ENCODE measurements at places on chromosomes 12 and 14. TPM values are rescaled to one million over a fixed set of nuclear protein-coding genes. Genes with fewer than 3 reads are reported as not detected.

DNA sequence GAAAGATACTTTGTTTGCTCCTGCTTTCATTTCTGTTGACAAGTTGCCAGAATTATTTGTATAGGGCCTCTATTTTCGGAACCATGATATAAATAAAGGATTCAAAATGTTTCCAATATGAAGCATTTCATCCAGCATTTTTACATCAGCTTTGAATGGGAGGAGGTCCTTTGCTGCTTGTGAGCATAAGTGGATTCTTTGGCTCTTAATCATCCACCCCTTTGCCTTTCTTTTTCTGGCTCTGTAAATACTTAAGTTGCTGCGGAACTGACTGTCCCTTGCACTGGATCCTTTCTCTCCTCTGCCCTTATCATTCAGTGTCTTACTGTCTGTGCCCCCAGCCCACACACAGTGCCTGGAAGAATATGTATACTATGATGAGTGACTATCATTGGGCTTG lies 357.3 kb upstream of the RGS6 start:
- DNase-seq: no peak

- no peak for DNase-seq
Observed at GRCh38 chr12:11719678-11720099, 70.2 kb downstream of the ETV6 start.

The ZC2HC1C gene
- polyA plus RNA-seq: 2.3 TPM

- DNase-seq: no peak
Observed at GRCh38 chr14:74620497-74620921, 8.5 kb upstream of the LTBP2 start.

GRCh38 chr12:91687052-91688017 lies 458.3 kb downstream of the BTG1 start:
- DNase-seq: no peak

The MYO1A gene
- 0.18 TPM for polyA plus RNA-seq

DNA sequence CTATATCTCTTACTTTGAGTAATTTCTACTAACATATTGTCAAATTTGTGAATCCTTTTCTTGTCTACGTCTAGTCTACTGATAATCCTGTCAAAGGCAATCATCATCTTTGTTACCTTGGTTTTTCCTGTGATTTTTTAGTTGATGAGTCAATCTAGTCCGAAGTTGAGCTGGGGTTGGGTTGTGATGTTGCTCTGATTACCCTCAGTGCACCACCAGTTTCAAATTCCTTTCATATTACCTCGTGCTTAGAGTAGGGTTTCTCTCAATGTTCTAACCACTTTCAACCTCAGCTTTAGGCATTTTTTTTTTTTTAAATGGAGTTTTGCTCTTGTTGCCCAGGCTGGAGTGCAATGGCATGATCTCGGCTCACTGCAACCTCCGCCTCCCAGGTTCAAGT lies 186.8 kb downstream of the BTG1 start:
- no peak for DNase-seq

The GPRC5D gene
- polyA plus RNA-seq: 0.13 TPM

The LIN7A gene
- 6.2 TPM for polyA plus RNA-seq

- DNase-seq: no peak
Observed at GRCh38 chr12:40473962-40474361, 218.3 kb upstream of the CNTN1 start.

The TRIM9 gene
- 0.70 TPM for polyA plus RNA-seq

GRCh38 chr14:89673512-89674225 lies 256.6 kb upstream of the FOXN3 start:
- no peak for DNase-seq

GRCh38 chr14:23430016-23430722 lies 5.3 kb downstream of the MYH7 start:
- DNase-seq: no peak

DNA sequence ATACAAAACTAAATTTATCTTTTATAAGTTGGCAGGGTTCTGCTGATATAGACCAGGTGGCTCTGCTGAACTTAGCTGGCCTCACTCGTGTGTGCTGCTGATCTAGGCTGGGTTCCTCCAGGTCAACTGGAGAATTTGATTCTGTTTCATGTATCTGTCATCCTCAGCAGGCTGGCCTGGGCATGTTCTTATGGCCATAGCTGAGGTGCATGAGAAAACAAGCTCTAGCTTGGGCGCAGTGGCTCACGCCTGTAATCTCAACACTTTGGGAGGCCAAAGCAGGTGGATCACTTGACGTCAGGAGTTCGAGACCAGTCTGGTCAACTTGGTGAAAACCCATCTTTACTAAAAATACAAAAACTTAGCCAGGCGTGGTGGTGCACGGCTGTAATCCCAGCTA lies 24.3 kb upstream of the BCL2L14 start:
- DNase-seq: no peak

The DNAL1 gene
- 6.3 TPM for polyA plus RNA-seq

The NR4A1 gene
- polyA plus RNA-seq: 307 TPM

DNA sequence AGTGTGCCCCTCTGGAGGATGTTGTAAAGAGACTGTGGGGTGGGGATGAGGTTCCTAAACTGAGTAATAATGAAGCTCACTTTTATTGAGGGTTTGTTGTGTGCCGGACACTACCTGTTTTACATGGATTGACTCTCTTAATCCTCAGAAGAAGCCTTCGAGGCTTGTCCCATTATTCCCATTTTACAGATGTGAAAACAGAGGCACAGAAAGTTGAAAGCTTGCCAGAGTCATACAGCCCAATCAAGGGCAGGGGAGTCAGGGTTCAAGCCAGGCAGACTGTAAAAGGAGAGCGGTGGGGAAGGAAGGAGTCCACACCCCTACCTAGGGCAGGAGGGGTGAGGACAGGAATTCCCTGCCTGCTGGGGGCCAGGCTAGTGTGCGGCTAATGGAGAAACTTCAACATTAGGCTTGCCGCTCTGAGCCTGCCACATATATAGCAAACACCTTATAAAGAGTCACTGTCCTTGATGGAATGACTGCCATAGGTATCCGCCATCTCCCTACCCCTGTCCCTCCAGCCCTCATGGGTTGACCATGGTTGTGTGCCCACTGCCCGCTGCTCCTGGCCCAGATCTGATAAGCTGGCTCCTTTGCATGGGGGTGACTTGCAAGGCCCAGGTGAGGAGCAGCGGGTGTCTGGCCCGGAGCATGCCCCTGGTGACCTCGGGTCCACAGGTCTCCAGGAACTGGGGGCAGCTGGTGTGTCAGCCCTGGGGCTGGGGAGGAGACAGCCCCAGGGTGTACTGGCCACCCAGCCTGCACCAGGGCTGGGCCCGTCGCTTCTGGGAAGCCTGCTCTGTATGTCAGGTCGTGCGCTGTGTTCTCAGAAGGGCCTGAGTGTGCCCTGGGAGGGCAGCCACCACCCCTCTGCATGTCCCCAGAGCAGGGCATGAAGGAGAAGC lies 12.2 kb downstream of the ORAI1 start:
- DNase-seq: no peak

The A2M gene
- 990 TPM for polyA plus RNA-seq

The C12orf60 gene
- polyA plus RNA-seq: 1.0 TPM

GRCh38 chr12:102234599-102234998 lies 37.0 kb upstream of the PMCH start:
- no peak for DNase-seq

The PTCSC3 gene
- not detected for polyA plus RNA-seq

The LMNTD1 gene
- polyA plus RNA-seq: 0.11 TPM

- no peak for DNase-seq
Observed at GRCh38 chr14:44854114-44854513, 107.6 kb downstream of the KLHL28 start.

DNA sequence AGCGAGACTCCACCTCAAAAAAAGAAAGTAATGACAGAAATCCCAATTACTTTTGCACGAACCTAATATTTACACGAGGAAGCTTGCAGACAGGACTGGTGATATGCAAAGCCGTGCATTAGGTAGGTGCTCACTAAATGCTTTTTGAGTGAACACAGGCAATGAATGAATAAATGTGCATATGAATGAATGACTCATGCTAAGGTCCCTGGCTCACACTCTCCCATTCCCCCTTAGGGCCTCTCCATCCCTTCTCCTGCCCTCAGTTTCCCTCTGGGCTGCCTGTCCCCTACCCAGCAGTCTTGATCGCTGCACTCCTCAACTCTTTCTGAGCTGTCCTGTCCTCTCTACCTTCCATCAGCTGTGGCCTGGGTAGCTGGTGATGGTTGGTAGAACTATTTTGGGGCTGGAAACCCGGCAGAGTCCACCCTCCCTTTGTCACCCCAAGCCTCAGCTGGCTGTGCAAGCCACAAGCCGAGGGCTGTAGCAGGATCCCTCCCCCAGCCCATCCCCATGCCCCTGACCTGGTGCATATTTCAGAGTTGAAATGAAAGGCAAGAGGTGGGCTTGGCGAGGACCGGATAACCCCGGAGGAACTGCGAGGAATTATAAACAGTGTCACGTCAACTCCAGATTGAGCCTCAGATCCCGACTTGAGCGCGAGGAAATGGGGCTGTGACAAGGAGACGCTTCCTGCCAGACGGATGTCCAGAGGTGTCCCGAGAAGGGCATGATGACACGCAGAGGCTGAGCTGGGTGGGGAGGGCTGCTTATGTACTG lies 191.7 kb upstream of the GSC start:
- no peak for DNase-seq

DNA sequence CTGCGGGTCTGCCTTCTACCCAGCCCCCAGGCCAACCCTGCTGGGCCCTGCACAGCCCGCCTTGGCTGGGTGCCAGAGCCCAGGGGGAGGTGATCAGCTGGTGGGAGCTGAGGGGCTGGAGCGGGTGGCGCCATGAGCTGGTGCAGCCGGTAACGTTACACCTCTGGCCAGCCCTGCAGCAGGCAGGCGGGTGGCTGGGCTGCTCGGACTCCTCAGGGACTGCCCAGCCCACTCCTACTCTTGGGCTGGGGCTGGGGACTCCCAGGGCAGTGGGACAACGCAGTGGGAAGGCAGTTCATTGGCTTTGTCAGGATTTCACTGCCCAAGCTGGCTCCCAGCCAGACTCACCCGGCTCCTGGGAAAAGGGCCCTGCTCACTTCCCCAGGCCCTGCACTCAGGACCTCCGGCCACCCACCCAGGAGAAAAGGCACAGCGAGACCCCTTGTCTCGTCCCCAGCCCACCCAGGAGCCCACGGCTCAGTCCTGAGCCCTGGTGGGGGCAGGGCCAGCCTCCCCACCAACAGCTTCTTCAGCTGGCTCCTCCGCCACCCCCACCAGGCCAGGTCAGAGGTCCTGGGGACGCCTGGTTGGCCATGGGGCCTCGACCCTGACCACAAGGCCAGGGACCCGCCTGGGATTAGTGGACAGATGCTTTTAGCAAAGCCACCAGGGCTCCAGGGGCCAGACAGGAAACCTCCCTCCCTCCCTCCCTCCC lies 1.0 kb downstream of the PGF start:
- no peak for DNase-seq

The LTBR gene
- 126 TPM for polyA plus RNA-seq

DNA sequence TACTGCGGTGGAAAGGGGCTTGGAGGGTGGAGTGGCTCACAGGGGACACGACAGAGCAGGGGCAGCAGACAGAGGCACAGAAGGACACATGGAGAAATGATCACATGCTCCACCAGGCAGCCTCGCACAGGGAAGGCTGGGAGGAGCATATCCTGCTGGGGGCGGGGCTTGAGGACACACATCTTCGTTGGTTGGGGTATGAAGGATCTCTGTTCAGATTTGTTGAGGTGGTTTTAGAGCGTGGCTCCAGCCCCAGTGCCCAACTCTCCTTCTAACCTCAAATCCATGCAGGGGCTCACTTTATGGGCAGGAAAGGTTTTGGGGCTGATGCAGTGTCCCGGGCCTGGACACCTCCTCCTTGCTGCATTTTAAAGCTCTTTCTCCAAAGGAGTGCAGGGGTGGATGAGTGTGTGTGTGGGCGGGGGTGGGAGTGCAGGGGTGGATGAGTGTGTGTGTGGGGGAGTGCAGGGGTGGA lies 733 bp upstream of the P3H3 start:
- DNase-seq: peak; percentile 73

The PTGDR gene
- 0.44 TPM for polyA plus RNA-seq

The SLC38A1 gene
- polyA plus RNA-seq: 15.1 TPM

DNA sequence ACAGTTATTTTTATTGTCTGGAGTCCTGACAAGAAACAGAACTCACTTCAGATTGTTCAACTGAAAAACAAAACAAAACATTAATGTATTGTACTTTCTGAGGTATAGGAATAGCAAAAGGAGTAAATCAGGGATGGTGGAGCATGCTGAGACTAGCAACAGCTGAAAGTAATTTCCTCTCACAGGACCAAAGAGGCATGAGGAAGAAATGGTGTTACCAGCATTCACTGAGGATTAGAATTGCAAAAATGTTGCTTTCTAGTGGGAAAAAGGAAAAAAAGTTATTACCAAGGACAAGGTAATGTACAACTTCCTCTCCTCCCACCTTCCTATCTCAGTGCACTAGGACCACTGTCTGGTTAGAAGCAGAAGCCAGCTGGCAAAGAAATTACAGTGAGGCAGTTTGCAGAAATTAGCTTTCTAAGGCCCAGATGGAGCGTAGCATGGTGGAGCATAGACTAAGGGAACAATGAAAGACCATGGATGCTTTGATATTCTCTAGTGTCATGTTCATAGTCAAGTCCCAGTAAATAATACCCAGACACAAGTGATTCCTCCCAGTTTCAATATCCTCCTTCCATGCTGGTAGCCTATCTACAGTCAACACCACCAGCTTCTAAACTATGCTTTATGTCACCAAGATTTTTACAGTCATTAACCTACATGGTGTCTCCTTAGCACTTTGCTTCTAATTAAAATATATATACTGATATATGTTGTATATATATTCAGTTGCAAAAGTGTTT lies 133.7 kb upstream of the DCN start:
- DNase-seq: no peak

GRCh38 chr14:57692671-57693070 lies 173.2 kb downstream of the SLC35F4 start:
- no peak for DNase-seq

DNA sequence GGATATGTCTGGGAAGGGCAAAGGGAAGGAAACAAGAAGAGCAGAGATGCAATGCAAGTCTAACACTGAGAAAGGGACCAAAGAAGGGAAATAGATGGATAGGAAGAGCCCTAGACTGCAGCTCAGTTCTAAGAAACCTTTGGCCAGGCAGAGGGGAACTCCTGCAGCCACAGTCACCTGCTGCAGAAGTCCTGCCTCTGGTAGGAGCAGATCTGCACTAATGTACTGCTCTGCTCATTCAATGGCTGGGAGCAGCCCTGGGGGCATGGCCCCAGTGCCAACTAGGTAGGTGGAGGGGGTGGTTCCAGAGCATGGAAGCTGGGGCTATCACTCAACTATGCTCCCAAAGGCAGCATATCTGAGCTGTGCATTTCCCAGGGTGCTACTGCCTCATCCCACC lies 388.9 kb downstream of the PCNX1 start:
- DNase-seq: no peak

DNA sequence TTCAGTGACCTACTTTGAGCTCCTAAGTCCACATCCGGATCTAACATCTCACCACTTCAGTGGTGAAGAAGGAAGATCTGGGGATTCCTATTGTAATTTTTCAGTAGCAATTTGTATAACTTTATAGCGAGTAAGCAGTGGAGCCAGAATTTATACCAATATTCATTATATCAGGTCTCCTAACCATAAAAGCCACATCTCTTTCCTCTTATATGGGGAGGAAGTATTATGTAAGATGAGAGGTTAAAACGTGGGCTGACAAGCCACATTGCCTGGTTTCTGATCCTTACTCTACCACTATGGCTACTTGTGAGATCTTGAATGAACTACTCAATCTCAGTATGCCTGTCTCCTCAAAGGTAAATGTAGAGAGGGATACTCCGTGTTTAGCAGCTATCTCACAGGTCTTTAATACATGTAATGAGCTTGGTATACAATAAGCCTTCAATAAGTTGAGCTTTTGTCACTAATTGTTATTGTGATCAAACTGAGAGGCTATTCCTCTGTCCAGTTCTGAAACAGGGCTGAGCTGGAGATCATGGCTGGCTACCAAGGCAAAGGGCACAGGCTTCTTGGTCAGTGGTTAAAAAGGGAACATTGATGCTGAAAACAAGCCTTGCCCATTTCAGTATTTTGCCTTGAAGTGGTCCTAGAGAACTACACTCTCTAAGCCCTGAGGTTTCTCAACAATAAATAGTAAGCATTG lies 3.3 kb upstream of the TMEM117 start:
- DNase-seq: no peak

The RASAL1 gene
- polyA plus RNA-seq: 0.04 TPM

Data from urinary bladder (tissue), 4 donors.